ENCODE measurements at places on chromosomes 5 and 9.

DNA sequence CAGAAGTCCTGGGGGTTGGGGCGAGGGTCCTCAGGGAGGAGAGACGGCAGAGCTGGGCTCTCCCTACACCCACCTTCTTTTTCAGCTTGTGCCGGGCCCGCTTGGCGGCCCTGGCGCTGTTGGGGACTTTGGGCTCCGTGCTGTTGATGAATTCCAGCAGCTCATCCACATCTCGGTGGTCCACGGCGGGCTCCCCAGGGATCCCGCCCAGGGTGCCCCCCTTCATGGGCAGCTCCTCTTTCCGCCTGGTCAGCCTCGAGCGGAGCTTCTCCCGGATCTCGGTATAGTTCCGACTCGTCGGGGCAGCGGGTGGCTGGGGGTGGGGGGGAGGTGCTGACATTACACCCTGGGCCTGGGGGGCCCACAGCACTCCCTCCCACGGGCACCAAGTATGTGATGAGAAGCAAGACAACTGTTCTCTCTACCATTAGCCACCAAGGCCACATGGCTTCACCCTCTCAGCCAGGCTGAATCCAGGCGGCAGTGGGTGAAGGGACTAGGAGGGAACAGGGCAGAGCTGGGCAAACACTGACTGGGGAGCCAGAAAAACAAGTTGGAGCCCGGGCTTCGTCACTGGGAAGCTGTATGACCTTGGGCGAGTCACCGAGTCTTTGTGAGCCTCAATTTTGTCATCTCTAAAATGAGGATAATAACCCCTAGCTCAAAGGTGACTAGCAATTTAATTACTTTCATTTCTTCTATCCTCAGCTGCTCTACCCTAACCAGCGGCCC is 14.6 kb upstream of the DDX41 start:
- DNase-seq: no peak

- peak; percentile 94 for DNase-seq
Observed at GRCh38 chr9:105694190-105694847, at the start of gene TMEM38B. TSS of gene TMEM38B (plus strand) at chr9:105694541. CDS start at chr9:105694661, 120 bp downstream.

DNA sequence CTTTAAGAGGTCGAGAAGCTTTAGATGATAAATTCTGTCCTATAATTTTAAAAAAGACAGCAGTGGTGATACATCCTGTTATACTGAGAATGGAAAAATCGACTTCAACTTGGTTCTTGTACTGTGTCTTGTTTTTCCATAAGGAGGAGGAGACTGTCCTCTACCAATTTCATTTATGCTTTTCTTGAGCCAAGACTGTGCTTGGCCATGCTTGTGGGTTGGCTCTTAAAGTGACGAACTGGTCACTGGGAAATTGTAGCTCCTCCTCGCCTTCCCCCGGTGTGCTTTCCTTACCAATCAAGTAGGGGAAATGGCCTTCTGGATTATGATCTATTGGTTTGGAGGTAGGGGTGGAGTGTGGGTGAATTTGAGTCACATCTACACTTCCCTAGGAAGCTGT is 67.1 kb upstream of the HSPB3 start:
- no peak for DNase-seq

DNA sequence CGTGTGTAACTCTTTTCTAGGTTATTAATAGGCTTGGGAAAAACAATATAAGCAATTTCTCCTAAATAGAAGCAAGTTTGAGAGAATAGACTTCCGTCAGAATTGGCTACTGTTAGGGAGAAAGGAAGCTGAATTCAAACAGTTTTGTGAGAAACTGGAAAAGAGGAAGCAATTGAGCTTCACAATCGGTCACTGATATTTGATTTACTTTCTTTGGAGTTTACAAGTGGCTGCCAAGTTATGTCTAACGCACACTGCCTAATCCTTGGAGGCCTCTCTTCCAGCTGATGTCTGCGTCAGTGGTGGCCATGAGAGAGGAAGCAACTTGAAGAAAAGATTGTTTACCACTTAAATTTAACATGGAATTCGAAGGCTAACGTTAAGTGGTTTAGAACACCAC is 319.5 kb downstream of the ADGRV1 start:
- DNase-seq: no peak

- peak; percentile 0 for DNase-seq
Observed at GRCh38 chr9:138080979-138081378, 203.4 kb downstream of the CACNA1B start.

All from Daoy (cell line).